ENCODE measurements at places on chromosomes 7 and 10.
A peak's percentile ranks its signal among the peaks of the same experiment; 100 is the strongest.

DNA sequence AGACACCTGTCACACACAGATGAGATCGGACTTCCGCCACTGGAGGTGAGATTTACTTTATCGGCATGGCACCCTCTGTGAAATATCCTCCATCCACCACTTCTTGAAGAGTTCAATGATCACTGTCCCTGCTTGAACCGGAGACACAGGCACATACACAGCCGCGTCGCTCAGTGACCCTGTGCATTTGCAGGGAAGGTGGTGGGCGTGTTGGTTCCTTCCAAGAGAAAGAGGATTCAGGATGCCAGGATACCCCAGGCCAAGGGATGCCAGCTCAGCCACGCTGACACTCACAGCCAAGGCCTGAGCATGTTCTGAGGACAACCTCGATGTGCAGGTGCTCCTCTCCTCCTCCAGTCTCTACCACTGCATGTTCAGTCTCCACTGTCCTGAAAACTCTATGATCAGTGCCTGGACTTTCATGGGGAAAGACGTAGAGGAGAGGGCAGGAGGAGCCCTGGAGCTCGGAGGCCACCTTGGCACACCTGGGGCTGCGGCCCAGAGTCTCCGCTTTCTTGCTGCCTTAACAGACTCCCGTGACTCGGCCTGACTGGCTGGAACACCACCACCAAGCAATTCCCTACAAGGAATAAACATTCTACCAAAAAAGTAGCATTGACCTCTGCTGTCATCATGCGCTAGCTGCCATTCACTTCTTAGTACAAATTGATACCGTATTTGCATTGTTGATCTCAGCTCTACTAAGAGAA is 115.2 kb downstream of the TCERG1L start:
- DNase-seq = no peak

- peak; percentile 69 for DNase-seq
Measured at GRCh38 chr10:50739618-50740292, at the start of gene ASAH2B. TSS of gene ASAH2B (plus strand) at chr10:50739936. CDS start at chr10:50745131, 5,195 bp downstream.

DNA sequence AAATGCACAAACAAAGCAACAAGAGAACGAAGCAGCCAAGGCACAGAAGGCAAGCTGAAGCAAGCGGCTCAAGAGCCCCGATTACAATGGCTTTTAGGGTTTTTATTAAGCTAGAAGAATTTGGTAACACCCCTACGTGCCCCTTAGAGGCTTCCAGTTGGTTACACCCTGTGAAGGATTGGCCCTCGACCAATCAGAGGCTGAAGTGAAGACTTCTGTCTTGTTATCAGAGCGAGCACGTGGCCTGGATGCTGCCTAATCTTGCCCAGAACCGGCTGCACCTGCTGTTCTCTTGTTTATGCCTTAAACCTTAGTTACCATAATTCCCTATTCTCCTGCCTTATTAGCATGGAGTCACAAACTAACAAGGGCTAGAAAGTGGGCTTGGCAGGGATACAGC is 21.4 kb downstream of the KCNK18 start:
- no peak for DNase-seq

- no peak for DNase-seq
Measured at GRCh38 chr7:150716368-150716767, at the start of gene GIMAP1. TSS of gene GIMAP1 (plus strand) at chr7:150716613. CDS start at chr7:150719048, 2,435 bp downstream.

GRCh38 chr10:70879207-70879606 is 9.2 kb downstream of the PCBD1 start:
- DNase-seq = no peak

DNA sequence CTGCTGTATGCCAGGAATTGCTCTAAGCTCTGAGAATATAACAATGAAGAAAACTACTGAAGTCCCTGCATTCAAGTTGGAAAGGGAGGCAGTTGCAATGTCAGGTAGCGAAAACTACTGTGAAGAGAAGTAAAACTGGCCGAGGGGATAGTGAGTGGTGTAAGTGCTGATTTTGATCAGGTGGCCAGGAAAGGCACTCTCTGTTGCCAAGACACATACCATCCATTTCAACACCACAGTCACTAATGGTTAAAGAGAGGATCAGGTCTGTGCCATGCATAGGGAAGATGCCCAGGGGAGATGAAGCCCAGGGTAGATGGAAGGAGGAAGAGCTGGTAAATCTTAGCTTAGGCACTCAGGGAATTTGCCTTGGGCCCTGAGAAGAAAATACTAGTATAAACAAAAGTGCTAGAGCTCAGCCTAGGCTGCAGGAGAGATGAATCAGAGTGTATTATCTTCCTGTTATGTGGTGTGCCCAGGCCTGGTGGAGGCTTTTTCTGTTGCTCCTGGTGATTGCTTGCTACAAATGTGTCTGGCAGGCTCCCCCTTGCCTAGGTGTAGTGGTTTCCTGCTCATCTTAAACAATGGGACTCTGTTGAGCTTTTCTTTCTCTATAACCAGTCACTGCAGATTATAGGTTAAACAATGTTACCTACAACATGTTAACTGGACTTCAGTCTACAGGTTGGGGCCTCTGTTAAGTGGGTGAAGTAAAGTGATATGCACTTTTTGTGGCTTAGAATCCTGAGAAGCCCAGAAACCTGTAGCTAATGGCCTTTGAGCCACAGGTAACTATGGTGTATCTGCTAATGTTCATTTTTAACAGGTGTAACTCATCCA is 125.5 kb downstream of the LRRC4 start:
- no peak for DNase-seq

GRCh38 chr10:33365301-33365700 is 30.8 kb upstream of the NRP1 start:
- DNase-seq = no peak

DNA sequence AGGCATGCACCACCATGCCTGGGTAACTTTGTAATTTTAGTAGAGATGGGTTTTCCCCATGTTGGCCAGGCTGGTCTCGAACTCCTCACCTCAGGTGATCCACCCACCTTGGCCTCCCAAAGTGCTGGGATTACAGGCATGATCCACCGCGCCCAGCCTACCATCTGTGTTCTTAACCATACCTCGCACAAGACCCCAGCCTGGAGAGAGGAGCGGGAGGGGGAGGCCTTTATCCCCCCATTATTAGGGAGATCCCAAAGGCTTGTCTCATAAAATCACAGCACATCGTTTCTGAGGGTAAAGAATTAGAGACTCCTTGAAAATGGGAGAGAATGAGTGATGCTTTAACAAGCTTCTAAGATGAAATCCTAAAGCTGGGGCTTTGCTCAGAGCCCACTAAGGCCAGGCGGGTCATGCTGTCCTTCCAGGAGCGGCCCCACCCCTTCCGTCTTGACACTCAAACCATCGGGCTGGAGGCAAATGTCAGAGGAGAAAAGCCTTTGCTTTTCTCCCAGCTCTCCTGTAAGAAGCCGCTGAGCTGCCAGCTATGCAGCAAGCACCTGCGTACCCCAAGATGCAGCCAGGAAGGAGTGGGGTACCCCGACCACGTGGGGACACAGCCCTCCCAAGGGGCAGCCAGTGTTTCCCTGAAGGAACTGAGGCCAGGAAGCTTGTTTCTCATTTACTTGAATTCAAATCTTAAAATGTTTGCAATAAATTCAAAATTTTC is 339.7 kb downstream of the PTPRN2 start:
- no peak for DNase-seq

DNA sequence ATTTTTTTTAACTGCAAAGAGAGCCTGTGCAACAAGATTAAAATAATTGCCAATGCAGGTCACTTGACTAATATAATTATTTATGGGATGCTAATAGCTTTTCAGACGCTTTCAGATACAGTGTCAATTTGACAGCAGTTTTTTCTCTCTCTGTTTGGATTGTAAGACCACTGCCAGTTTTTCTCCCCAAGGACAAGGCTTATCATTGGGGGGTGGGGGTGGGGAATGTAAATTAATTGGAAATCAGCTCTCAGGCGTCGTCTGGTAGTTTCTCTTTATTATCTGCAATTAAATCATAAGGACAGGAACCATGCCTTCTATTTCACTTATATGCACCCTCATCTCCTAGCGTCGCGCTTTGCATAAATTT is 559 bp upstream of the LRGUK start:
- DNase-seq = no peak

DNA sequence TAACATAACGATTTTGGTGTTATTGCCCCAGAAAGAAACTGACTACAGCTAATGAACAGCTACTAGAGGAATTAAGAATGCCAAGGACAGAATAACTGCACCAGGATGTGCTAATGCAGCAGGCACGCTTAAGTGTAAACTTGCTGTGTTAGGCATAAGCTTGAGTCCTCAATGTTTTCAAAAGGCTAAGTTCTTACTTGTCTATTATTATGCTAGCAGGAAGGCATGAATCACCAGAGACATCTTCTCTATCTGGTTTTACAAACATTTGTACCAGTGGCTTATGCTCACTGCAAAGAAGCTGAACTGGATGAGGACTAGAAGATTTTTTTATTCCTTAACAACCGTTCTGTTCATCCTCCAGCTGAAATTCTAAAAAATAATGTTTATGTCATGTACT is 1035.3 kb downstream of the NRG3 start:
- DNase-seq = no peak

GRCh38 chr10:69807696-69808095 is 6.0 kb downstream of the COL13A1 start:
- DNase-seq = no peak

GRCh38 chr10:29765330-29765729 is 130.6 kb upstream of the SVIL start:
- no peak for DNase-seq

- no peak for DNase-seq
Measured at GRCh38 chr10:27914888-27915287, 84.0 kb downstream of the ODAD2 start.

DNA sequence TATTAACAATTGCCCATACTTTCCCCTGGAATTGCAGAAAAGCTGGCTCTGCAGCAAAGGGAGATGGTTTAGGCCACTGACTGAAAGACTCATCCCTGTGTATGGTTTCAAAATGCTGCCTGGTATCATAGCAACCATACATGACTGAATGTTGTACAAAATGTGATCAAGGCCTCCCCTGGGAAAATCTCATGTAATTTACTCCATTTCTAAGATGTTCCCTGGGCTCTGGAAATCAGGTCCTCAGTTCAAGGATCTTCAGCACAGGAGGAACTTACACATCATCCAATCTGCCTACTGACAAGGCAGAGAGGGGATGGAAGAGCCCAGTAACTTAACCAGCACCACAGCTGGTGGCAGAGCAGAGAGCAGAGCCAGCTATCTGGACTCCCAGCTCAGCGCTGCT is 111.8 kb downstream of the JAZF1 start:
- no peak for DNase-seq

DNA sequence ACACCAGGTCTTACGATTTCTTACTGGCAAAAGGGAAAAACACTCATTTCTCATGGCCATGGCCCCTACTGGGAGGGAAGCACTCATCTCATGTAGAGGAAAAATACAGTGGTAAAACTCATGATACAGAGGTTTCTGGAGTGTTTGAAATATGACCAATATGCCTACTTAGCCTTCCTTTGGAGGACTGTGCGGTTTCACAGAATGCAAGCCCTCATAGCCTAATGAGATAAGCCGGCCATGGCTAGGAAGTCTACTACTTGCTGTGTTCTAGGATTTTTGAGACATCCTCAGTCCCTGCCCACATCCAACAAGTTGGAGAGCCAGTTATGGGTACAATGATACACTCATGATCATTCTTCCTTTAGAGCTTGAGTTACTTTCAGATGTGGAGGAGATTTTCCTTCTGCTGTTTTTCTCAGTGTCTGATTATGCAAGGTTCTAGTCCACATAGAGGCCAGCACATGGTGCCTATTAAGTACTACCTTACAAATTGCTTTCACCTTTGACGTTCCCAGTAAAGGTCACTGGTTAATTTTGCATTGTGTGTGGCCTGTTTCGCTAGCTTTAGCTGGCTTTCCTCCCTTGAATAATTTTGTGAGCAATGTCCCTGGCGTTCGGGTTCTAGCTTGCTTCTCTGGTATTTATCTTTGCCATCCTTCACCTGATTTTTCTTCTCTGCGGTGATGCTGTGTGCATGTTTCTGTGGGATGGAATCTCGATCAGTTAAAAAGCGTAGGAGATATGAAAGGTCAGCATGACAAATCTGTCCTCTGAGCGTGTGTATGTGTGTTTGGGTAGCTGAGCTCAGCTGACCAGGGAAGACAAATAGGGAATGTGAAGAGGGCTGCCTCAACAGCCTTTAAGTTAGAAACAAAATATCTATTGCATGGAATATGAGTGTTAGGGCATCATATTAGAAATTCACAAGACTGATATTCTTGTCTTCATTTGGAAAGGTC is 295.4 kb downstream of the LRMDA start:
- no peak for DNase-seq

DNA sequence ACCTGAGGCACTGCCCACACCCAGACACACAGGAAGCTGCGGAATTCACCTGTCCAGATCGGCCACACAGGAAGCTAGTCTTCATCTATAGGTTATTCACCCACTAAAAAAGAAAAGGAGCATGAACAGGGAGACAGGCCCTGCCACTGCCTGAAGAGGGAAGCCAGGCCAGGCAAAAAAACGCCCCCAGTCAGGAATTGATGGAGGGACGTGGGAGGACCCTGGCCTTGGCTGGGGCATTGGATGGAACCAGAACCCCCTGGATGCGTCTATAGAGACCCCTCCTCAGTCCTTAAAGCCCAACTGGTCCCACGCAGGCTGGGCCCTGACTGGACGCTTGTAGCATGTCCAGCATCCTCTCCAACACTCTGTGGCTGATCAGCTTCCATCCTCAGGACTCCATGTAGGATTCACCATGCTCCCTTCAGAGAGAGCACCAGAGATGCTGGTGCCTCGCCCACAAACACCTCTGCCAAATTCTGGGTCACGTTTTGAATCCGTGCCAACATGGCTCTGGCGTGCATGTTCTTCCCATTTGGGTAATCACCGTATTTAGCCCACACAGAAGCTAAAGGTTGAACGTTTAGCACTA is 259.3 kb upstream of the TCERG1L start:
- DNase-seq = no peak

DNA sequence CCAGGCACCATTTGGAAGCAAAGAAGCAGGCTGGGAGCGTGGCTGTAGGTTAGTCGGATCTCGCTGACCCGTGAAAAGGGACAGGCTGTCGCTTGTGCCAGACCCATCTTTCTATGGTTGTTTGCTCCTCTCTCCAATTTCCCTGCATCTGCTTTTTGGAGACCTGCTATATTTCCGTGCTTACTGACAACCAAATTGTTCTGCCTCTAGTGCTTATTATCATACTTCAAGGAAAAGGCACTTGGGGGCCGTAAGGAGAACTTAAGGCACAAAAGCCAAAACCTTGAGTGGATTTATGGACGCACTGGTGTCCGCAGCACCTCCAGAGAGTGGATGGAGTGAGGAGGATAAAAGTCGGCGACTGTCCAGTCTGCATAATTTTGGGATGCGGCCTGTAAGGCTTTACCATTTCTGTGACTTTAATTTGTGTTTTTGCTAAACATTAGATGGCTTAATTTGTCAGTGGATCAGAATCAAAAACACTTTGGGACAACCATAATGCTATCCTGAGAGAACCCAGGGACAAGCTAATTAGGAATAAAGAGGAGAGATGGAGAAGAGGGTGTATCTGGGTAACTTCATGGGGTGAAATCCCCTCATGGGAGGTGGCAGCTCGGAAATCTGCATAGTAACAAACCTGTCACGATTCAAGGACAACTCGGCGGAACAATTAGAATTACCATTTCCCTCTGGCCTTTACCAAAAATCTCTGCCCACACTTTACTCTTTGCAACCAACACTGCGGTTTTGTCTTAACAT is 206.7 kb downstream of the HDAC9 start:
- no peak for DNase-seq

Data from stimulated activated CD4-positive, alpha-beta T cell treated with anti-CD3 and anti-CD28 coated beads, Interleukin-15, amount 100 ng/mL, for 48 hours (primary cell).